ENCODE measurements at places on chromosomes 6 and 20.

DNA sequence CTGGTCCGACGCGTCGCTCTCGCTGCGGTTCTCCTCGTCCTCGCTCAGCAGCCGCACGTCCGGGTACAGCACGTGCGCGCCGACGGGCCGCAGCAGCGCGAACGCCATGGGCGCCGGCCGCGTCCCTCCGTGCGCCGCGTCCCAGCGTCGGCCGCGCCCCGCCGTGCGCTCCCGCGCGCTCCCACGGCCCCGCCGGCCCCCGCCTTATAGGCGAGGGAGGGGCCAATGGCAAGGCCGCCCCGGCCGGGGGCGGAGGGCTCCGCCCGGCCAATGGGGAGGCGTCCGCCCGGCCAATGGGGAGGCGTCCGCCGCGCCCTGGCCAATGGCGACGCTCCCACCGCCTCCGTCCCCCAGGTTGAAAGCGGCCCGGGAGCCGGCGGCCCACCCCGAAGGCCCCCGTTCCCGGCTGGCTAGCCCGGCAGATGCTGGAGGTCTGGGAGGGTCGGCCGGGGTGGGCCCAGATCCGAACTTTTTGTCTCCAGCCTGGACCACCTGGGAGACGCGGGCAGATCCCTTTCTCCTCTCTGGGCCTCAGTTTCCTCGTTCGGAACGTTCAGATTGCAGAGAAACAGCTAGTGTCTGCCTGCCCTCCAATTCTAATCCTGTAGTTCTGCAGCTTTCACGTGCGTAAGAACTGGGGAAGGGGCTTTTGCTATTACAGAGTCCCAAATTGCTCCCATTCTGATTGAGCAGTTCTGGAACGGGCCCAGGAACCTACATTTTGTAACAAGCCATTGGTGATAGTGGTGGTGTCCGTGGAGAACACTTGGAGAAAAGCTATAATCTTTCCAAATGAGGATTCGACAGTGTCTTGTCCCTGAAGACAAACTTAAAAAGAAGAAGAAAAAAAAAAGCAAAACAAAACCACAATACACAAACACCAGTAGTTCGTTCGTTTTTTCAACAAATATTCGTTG lies at the start of gene TCF15:
TSS of gene TCF15 (minus strand) at position 180 of the 917 bp plus-strand sequence. CDS start at position 108, 72 bp downstream.
- no peak for DNase-seq

GRCh38 chr6:161029195-161029809 lies 37.7 kb downstream of the MAP3K4 start:
- no peak for DNase-seq

- DNase-seq = no peak
Observed at GRCh38 chr6:25266456-25267100, 12.6 kb upstream of the CARMIL1 start.

DNA sequence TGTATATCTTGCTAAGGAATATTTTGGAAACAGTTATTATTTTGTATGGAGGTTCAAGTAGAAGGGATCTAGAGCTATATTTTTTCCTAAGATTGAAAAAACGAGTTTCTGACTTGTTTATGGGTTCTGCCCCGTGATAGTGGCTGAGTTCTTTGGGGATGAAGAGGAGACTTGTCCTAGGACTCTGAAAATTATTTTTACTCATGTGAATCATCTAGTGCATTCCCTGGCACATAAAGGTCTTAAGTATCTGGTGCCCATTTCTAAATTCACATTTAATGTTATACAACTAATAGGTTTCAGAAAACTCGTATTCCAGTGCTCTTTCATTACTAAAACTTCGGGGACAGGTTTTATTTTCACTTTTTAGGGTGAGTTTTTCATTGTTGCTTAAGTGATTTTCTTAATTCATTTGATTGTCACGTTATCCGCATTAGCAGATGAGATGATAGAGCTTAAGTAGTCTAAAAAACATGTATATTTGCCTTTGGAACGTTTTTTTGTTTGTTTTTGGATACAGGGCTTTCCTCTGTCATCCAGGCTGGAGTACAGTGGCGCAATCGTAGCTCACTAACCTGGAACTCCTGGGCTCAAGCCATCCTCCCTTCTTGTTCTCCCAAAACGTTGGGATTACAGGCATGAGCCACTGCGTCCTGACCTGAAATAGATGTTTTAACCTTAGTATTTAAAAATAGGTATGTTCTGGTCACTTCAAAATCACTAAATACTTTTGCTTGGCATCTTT lies 2.1 kb downstream of the NFYA start:
- no peak for DNase-seq

- DNase-seq = no peak
Observed at GRCh38 chr20:45842169-45842812, 8.7 kb downstream of the SNX21 start.

GRCh38 chr20:59735486-59735885 lies 131.1 kb downstream of the PHACTR3 start:
- DNase-seq = peak; percentile 60

DNA sequence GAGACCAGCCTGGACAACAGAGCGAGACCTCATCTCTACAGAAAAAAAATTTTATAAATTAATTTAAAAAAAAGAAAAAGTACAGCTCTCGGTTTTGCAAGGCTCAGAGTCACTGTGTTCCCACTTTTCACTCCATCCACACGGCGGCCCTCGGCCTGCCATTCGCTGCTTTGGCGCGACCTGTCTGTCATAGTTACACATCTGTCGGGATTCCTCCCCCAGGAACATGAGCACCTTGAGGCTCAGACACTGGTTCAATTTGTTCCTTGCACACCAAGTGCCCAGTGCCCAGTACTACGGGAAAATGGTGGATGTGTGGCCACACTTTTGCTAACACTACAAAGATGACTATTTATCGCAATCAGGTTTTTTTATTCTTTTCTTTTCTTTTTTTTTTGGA lies 8.4 kb downstream of the CTSZ start:
- no peak for DNase-seq

DNA sequence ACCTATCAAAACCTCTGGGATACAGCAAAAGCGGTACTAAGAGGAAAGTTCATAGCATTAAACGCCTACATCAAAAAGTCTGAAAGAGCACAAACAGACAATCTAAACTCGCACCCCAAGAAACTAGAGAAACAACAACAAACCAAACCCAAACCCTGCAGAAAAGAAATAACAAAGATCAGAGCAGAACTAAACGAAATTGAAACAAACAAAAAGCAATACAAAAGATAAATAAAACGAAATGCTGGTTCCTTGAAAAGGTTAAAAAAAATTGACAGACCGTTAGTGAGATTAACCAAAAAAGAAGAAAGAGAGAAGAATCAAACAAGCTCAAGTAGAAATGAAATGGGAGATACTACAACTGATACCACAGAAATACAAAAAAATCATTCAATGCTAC lies 302.3 kb downstream of the RNGTT start:
- no peak for DNase-seq

GRCh38 chr6:154932515-154933027 lies 62.5 kb upstream of the TIAM2 start:
- DNase-seq = no peak

DNA sequence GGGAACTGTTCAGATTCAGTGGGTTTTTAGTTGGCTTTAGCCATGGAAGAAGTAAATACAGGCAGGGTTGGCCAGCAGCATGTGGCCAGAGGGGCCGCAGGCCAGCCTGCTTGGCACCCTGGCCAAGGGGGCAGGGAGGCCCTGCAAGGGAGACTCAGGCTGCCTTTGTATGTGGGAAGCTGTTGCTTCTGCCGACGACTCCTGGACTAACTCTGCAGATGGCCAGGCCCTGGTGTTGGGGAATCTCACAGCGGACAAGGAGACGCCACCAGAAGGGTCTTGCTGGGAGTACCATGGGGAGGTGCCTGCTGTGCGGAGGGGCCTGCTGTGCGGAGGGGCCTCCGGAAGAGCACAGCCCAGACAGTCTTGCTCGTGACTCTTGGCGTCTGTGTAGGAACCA lies 25.2 kb downstream of the PYGB start:
- no peak for DNase-seq

- DNase-seq = no peak
Observed at GRCh38 chr6:36949636-36950035, 4.9 kb upstream of the PI16 start.

DNA sequence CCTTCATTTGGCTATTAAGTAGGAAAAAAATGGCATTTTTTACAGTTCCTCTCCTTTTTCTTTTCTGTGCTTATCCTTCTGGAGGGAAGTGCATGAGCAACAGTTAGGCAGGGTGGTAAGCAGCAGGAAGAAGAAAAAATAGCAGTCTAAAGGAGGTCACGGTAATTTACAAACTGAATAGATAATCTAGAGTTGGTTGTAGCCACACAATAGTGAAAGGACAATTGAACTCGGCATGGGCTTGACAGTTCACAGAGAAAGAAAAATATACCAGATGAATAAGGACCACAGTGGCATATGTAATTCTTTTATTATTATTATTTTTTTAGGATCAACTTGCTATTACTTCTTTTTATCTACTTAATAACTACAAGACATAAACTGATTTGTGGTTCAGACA lies 358.6 kb downstream of the BTBD9 start:
- no peak for DNase-seq
